AG20443 (cell line): ENCODE measurements at places on chromosomes 5 and 9.

DNA sequence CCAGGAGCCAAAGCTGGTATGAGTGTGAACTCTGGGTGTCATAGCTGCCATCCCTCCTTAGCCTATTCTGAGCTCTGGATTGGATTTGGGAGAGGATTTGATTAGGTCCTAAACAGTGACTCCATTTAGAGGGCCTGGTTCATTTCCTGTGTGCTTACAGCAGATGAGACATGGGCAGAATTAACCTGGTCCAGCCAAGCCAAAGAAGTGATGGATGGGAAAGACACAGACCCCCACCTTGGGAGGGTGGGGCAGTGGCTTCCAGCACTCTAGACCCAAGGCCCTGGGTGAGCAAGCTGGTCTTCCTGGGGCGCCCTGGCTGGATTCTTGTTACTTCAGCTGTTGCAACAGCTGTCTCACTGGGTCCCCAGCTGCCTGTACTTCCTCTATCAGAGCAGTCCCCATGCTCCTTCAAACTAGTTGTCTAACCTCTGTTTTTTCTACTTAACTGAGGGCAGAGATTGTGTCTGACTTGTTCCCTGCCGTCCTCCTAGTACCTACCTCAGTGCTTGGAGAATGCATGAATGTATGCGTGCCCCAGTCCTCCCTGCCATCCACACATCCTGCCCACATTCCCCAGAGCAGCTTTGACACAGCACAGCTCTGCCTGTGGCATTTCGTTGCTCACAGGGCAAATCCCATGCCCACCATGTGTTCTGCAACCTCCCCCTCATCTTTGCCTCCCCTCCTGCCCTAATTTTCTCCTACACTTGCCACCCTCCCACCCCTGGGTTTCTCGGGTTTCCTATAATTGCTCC, 115.9 kb downstream of the RGS3 start:
- DNase-seq: no peak

- peak; percentile 81 for DNase-seq
Measured at GRCh38 chr5:34486160-34486848, 169.8 kb upstream of the RAI14 start.

- no peak for DNase-seq
Measured at GRCh38 chr5:71769287-71769686, 50.2 kb downstream of the CARTPT start.

- DNase-seq: no peak
Measured at GRCh38 chr5:118806571-118806970, 181.8 kb downstream of the DTWD2 start.

DNA sequence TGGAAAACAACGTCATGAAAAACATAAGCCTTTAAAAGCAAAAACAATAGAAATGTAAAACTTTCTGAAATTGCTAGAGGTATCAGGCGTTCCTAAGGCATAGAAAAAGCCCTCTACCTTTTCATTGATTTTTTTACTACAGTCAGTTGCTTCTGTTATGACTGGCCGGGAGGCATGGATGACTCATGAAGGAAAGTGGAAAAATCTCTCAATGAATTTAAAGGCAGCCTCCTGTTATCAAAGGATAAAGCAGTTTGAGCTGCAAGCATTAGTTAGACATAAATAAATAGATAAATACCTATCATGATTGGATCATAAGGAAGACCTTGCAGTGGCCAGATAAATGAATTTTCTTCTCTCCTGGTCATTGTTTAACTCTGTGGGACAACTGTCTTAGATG, 281.6 kb downstream of the MAST4 start:
- DNase-seq: peak; percentile 11
